Naive thymus-derived CD4-positive, alpha-beta T cell (primary cell): ENCODE measurements at places on chromosomes 6 and 20.

GRCh38 chr6:10398446-10399218 lies 16.2 kb downstream of the TFAP2A start:
- no peak for DNase-seq

- no peak for DNase-seq
Measured at GRCh38 chr6:18997375-18997826, 610.3 kb downstream of the RNF144B start.

GRCh38 chr20:36791862-36792261 lies 18.3 kb upstream of the DSN1 start:
- no peak for DNase-seq

DNA sequence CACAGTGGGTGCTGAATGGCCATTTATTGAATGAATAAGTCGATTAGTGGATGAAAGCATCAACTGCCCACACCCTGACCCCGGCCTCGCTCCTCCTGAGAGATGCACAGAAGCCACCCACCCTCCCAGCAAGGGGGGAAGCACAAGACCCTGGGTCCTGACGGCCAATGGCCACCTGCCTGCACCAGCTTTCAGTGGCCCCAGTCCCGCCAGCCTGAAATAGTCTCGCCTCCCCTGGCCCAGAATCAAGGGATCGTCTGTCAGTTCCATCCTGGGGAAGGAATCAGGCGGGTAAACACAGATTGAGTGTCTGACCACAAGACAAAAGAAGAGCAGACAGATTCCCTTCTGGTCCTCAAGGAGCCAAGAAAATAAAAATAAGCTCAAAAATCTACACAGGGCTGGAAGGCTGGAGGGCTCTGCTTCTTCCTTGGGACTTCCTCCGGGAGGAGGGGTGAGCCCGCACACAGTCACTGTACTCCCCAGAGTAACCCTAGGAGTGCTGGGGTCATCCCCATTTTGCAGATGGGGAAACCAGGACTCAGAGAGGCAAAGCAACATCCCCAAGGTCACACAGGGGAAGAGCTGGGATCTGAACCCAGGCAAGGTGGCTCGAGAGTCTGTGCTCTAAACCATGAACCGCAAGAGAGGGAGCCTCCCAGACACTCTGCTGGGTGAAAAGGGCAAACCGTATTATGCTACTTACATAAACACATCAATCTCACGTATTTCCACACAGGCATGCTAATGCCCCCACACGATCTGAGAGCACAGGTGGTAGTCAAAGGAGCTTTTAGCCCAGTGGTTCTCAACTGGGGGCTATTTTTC lies 7.8 kb downstream of the PREX1 start:
- DNase-seq, result no peak

DNA sequence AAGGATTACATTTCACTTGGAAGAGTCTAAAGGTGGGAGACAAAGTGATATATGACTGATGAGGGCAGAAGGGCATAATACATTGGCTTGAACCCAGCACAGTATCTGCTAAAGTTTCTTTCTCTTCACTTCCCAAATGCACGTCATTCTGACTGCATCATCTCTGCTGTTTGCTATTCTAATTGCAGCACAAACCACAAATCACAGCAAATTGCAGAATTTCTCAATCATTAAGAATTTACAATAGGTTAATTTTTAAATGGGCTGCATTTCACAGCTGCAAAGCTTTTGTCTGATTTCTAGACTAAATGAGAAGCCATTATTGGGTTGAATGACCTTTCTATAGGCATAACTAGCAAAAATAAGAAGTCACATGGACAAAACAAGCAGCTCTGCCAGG lies 337.0 kb downstream of the RNGTT start:
- no peak for DNase-seq

DNA sequence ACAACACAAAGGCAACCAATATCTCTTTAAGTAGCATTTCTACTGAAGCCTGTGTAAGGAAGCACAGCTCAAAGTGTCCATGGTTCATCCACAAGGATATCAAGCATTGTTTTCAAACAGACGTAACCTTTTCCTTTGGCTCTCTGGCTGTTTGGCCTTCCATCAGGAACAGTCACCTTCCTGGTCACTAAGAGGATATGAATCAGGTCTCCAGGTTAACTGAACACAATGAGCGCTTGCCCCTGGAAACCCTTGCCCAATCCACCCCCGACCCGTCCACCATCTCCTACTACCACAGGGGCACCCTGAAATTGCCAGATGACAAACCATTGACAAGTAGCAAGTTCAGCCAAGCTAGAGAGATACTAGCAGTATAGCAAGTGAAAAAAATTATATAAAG lies 114.4 kb upstream of the COL21A1 start:
- DNase-seq, result no peak

- DNase-seq, result no peak
Measured at GRCh38 chr6:112511441-112511840, 164.3 kb downstream of the RFPL4B start.

GRCh38 chr6:128078276-128078675 lies 177.4 kb upstream of the THEMIS start:
- DNase-seq, result no peak

- DNase-seq, result no peak
Measured at GRCh38 chr6:90304308-90304707, 7.7 kb upstream of the BACH2 start.

- DNase-seq, result no peak
Measured at GRCh38 chr6:22064558-22064957, 232.3 kb downstream of the PRL start.

DNA sequence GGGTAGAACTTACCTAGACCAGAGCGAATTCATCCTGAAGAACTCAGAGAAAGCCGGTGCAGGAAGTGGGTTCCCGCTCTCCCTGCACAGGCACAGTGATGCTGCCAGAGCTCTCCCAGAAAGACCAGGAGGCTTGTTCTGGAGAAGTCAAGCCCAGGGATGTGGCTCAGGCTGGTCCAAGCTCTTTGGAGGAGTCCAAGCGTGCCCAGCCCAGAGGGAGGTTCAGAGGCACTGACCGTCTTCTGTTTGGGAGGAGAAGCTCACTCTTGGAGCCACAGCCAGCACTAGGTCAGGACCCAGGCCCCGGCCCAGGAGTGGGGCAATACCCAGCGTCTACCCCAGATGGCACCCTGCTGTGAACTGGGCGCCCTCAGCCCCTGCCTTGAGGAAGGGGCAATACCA lies 1.5 kb upstream of the PMEPA1 start:
- DNase-seq, result no peak

DNA sequence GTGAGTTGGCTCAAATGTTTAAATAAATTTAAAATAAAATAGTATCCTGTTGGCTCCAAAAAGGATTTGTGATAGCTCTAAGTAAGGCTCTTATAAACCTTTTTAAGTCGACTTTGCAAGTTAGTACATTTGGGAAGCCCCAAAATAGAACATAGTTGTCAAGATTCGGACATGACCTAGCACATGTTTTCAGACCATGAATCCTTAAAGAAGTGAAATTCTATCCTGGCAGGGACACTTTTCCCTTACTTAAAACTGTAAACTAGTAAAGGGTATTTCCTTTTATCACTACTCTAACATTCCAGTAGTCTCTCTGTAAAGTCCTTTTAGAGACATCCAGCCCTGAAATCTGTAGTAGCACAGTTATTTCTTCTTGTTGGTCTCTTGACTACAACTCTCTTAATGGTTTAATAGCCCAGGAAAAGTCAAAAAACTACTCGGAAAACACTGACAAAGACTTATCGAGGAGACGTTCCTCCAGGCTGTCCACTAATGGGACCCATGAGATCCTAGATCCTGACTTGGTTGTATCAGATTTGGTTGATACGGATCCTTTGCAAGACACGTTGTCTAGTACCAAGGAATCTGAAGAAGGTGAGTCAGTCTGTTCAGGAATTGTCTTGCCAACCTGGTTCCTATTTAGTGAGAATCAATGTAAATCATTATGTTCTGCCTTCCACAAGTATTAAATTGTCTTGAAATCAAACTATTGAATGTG lies 83.6 kb downstream of the SCAND1 start:
- DNase-seq, result no peak

- no peak for DNase-seq
Measured at GRCh38 chr6:141123497-141123896, 1009.2 kb upstream of the GJE1 start.

DNA sequence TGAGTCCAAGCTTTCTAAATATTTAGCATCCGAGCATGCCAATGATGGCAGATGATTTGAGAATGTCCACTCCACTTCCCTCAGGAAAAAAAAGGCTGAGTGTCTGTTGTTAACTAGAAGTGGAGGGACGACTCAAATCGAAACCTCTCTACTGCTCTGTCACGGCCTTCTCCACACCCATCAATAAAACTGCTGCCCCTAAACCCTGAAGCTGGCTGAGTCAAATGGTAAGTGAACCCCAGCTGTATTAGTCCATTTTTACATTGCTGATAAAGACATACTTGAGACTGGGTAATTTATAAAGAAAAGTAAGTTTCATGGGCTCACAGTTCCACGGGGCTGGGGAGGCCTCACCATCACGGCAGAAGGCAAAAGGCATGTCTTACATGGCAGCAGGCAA lies 707.0 kb downstream of the QKI start:
- DNase-seq, result no peak
